Activated CD4-positive, alpha-beta T cell treated with anti-CD3 and anti-CD28 coated beads for 24 hours (primary cell): ENCODE measurements at places on chromosomes 1 and 21.

GRCh38 chr1:228304225-228304624 lies 96.4 kb downstream of the OBSCN start:
- DNase-seq = no peak

- no peak for DNase-seq
Measured at GRCh38 chr1:184283999-184284398, 102.8 kb upstream of the C1orf21 start.

DNA sequence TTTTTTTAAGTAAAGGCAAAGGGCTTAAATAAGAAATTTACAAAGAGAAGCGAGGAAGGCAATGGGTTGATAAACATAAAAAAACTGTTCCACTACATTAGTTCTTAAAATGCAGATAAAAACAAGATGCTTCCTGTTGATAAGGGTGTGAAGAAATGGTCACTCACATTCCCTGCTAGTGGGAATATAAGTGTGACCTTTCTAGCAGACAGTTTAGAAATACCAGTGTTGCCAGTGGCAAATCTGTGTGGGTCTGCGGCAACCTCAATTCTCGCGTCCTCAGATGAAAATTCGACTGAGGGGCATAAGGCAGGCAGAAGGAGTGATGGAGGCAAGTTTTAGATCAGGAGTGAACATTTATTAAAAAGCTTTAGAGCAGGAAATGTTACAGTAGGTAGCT lies 151.1 kb downstream of the NTNG1 start:
- no peak for DNase-seq

DNA sequence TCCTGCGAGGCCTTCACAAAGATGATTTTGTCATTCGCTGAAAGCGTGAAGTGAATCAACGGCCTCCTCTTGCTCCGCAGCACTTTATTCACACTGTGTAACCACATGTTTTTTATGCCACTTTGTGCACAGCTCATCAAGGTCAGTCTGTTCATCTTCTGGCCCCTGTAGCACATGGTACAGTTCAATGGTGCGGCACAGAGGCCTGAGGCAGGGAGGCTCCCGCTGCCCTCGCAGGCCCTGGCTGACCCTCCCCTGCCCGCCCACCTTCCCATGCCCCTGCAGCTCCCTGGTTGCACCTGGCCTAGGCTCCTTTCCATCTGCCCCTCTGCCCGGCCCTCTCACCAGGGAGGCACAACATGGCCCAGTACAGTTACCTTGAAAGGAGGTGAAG lies 87.5 kb downstream of the CD247 start:
- no peak for DNase-seq

DNA sequence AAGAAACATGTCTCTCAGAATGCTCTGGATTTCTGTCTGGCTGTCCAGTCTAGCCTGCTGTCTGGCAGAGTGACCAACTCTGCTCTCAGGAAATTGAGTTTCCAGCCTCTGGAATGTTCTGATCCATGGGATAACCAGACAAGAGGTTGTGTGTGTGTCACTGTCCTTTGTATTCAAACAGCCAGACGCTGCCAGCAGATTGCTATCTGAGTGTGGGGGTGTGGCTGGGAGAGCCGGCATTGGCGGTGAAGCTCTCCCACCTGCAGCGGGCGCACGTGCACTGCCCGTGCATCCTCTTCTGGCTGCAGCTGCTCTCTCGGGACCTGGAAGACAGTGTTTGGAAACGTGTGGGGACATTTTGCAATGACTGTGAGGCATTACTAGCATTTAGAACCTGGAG lies 26.1 kb downstream of the PKP1 start:
- no peak for DNase-seq

GRCh38 chr1:31712630-31713029 lies 8.8 kb upstream of the COL16A1 start:
- no peak for DNase-seq

GRCh38 chr1:192604979-192605620 lies 29.5 kb downstream of the RGS1 start:
- no peak for DNase-seq

DNA sequence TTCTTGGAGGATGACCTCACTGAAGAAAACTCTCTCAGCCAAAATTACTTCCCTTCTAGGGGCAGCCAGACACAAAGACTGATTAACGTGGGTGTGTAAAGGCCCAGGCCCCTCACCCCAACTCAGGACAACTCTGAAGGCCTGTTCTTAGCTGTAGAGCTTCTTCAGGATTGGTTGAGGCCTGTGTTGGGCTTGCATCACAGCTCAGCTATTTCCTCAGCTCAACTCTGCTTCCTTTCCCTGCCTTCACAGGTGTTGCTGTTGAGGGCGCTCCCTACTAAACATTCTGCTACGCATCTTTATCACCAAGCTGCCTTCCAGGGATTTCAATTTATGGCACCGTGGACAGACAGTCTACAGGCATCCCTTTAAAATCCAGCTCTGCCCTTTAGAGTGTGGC lies 36.8 kb downstream of the MAB21L3 start:
- DNase-seq = no peak

- DNase-seq = no peak
Measured at GRCh38 chr21:38816400-38816977, 10.8 kb downstream of the ETS2 start.

DNA sequence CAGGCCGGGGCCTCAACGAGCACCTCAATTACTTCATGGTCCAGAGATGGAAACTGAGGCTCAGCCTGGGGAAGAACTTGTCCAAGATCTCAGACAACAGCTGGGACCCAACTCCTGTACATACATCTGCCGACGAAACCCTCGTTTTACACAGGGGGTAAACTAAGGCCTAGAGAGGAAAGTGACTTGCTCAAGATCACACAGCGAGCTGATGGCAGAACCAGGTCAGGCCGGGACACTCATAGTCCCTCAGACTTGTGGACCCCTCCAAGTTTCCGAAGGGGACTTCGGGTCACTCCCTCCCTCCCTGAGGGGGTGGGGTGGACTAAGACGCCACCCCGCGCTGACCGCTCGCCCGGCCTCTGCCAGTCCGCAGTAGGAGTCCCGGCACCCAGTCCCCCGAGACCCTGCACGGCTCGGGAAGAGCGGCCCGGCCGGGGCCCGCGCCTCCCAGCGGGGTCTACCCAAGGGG lies 430 bp downstream of the WASF2 start:
- no peak for DNase-seq

DNA sequence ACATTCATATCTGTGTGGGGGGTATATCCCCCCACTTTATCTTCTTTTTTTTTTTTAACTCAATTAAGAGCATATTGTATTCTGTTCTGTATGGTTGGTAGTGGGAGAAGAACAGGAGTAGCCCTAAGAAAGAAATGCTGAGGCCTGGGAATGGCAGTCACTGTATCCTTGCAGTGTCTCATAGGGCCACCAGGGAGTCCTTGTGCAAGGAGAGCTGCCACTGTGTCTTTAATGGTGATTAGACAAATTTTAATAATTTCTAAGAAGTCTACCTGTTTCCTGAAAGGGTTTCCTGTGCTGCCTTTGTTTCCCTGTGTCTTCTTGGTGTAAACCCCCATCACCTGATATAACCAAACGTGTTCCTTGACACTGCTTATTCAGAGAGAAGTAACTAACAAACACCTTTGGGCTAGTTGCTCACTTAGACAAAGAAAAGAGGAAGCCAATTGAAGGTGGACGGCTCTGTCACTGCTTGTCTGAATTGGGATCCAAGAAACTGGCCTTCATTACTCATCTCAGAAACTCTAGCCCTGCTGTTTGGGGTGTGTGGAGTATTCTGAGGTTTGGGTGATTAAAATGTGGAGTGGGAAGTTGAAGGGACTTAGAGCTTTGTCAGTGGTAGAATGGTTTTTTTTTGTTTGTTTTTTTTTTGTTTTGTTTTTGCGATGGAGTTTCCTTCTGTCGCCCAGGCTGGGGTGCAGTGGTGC lies 15.2 kb downstream of the GIPC2 start:
- no peak for DNase-seq

GRCh38 chr1:23081376-23081775 lies 62.1 kb downstream of the KDM1A start:
- DNase-seq = no peak

DNA sequence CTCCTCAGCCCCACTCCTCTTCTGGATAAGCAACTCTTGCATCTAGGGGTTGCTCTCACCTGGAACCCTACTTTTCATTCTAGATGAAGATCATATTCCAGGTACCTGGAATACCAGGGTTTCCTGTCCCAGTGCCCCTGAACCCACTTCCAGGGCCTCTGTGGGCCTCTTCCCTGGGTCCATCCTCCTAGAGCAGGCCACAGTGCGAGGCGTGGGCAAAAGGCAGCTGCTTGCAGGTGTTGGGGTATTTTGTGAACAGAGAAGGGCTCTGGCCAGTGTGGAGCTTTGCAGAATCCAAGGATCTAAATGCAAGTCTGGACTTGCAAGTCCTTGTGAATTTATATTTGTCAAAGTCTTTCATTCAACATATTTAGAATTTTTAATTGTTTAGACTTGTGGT lies 240.4 kb upstream of the POU3F1 start:
- no peak for DNase-seq

- DNase-seq = no peak
Measured at GRCh38 chr1:242800521-242800920, 276.0 kb upstream of the PLD5 start.

GRCh38 chr21:29125191-29125590 lies 5.3 kb upstream of the MAP3K7CL start:
- DNase-seq = no peak

DNA sequence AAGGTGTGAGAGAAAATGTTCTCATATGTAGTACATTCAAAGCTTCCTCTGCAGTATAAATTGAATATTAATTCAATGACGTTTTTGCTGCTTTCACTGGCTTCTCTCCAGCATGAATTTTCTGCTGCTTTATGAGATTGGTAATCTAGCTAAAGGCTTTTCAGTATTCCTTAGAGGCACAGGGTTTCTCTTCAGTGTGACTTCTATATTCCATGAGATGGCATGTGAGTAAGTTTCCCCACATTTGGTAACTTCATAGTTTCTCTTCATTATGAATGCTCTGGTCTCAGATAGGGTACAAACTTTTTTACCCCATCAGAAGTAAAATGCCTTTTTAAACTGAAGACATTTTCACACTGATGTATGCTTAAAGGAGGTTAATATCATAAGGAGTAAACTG lies 10.4 kb upstream of the KLF18 start:
- no peak for DNase-seq

DNA sequence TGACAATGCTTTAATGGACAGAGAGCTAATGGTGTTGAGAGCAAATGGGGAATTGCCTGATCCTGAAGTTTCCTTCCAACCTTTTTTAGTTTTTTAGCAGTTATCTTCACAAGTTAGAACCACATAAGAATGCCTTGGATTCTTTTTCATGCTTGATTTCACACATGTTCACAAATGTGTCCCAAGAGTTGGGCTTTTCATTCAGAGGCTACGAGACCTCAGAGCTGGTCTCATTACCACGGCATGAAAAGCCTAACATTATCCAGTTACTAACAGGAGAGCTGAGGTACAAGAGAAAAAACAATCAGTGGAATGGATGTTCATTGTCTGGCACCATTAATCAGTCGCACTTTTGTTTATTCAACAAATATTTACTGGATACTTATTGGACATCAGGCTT lies 340.6 kb downstream of the ZNF326 start:
- no peak for DNase-seq

GRCh38 chr1:29230553-29231378 lies at the start of gene MECR:
TSS of gene MECR (minus strand) at chr1:29230934. CDS start at chr1:29230906, 28 bp downstream.
- peak; percentile 93 for DNase-seq

DNA sequence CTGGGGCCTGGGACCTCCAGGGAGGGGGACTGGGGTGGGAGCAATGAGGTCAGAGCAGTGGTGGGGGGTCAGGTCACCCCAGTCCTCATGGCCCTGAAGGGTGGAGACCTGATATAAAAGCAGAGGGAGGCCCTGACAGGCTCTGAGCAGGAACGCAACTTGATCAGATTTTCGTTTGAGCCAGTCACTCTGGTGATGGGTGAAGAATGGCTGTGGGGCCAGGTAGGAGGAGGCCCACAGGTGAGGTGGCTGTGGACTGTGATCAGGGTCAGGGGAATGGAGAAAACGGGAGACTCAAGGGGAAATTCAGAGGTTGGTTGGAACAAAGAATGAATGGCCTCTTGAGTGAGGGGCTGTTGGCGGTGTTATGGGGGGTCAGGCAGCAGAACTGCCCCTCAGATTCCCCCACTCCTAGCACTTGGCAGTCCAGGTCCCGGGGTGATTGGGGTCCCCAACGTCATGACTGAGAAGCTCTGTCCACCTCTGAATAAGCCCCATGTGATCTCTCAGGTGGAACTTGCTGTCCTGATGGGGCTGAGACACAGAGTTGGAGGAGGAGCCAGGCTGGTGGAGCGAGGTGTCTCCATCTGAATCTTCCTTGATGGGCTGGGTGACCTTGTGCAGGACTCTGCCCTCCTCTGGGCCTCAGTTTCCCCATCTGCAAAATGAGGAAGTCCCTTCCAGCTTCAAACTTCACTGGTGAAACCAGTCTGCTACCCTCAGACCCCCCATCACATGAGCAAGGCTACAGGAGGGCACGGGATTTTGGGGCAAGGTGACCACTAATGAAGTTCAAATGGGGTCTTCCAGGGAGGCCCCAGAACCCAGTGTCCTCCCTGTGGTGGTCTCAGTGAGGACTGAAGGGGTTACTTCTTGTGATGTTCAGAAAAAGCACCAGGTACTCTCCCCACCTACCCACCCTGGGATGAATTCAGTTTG lies 683.0 kb downstream of the MATN1 start:
- DNase-seq = no peak

- DNase-seq = no peak
Measured at GRCh38 chr1:234934611-234935033, 194.0 kb downstream of the TOMM20 start.

- no peak for DNase-seq
Measured at GRCh38 chr1:22884806-22885530, 87.7 kb downstream of the LACTBL1 start.

GRCh38 chr1:193747579-193747978 lies 561.2 kb upstream of the B3GALT2 start:
- no peak for DNase-seq

DNA sequence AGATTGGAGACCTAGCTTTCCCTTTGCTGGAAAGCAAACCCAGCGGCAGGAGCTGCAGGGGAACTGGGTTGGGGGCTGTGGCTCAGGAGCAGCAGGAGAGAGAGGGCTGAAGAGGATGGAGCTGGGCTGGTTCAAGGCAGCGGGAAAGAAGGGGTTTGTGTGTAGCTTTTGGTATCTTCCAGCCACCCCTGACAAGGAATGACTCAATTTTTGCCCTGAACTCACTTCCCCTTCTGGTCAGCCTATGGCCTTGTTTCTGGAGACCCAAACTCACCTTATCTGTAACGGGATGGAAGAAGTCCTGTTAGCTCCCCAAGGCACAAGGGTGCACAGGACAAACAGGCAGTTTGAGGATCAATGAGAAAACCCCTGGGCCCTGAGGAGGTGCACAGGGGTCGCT lies 13.1 kb downstream of the C1orf115 start:
- no peak for DNase-seq

- no peak for DNase-seq
Measured at GRCh38 chr1:21873174-21873573, 61.1 kb downstream of the LDLRAD2 start.

DNA sequence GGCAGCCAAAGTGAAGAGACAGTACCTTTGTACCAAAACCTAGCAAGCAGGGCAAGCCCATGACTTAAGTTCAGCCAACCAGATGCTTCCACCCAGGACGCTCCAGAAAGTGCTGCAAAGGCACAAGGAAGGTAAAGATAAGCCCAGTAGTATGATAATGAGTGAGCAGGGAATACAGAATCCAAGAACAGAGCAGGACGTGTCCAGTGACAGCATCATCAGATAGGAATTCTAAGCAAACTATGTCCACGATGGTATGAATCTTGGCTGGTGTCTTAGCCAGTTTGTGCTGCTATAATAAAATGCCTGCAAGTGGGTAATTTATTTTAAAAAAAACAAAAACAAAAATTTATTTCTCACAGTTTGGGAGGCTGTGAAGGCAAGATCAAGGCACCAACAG lies 13.6 kb downstream of the GJA4 start:
- DNase-seq = no peak

- no peak for DNase-seq
Measured at GRCh38 chr1:46098027-46098712, 34.3 kb downstream of the PIK3R3 start.
